ENCODE measurements at places on chromosomes 4 and X.
A peak's percentile ranks its signal among the peaks of the same experiment; 100 is the strongest.

GRCh38 chr4:83171436-83172039, 57.0 kb upstream of the PLAC8 start:
- DNase-seq, result no peak

GRCh38 chrX:1466971-1467561, 14.4 kb upstream of the ASMTL start:
- DNase-seq, result peak; percentile 48

GRCh38 chr4:6767386-6767747, 15.2 kb upstream of the KIAA0232 start:
- no peak for DNase-seq

GRCh38 chr4:1177274-1178141, 5.1 kb upstream of the SPON2 start:
- no peak for DNase-seq

All from T-helper 2 cell treated with Interferon-gamma antibody and Interleukin-4, amounts not matched to agents 5 μg/mL and 100 μg/mL, for 36 hours (primary cell).